ENCODE measurements at places on chromosomes 7 and 10.

- no peak for DNase-seq
Observed at GRCh38 chr7:159097661-159098423, 46.8 kb downstream of the VIPR2 start.

DNA sequence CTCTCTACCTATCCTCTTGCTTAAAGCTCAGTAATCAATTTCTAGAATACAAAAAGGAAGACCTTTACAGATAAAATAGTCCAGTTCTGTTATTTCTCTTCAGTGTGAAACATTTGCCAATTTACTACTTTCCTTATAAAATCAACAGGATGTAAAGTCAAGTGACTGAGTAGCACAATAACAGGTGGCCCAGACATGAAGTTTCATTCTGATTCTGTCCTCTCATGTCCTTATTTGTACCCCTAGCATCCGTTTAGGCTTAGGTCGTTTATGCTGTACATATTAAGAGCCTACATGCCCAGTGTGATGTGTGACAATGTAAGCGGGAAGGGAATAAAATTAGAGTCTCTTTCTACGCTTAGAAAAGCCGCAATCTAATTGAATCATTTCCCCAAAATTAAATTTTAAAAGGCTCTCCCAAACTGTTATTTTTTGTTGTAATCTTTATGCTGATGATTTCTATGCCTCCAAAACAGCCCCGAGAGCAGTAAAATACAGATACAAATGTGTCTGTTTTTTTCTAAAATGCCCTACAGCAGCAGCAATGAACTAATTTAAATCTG, 29.1 kb downstream of the EPC1 start:
- no peak for DNase-seq

- DNase-seq = no peak
Observed at GRCh38 chr10:49762566-49762877, 399 bp upstream of the OGDHL start.

DNA sequence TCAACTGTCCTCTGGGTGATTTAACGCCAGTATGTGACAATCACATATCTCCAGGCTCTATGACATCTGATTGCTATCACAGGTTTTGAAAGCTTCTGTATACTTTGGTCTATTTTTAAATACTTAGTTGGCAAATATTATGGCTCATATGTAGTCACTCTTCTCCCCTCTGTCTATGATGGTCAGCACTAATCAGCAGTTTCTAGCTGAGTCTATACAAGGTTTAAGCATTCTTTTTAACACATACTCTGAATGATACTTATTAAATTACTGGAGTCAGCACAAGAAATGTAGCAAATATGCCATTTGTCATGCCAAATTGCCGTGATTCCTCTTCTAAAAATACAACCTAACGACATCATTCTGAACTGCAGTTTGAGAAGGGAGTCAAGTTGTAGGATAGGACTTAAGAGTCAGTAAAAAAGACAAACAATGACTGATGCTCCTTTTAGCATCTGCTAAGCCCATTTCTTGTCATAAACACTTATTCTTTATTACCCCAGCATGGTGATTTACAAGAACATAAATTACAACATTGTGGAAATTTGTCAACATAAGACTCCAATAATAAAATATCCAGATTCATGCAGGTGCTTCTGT, 947.8 kb downstream of the XPNPEP1 start:
- no peak for DNase-seq

- no peak for DNase-seq
Observed at GRCh38 chr7:105330526-105330925, 58.2 kb downstream of the SRPK2 start.

DNA sequence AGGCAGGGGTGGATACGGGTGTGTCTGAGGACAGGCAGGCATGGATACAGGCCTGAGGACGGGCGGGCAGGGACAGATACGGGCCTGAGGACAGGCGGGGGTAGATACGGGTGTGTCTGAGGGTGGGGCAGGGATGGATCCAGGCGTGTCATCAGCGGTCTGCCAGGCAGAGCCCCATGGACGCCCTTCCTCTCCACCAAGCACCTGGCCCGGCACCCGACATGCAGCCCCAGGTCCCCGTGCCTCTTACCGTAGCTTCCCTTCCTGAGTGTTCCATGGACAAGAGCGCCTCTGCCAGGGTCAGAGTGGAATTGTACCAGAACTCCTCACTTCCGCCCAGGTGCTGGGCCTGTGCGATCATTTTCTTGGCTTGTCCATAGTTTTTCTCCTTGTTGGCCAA, 74.6 kb upstream of the NKX6-2 start:
- no peak for DNase-seq

DNA sequence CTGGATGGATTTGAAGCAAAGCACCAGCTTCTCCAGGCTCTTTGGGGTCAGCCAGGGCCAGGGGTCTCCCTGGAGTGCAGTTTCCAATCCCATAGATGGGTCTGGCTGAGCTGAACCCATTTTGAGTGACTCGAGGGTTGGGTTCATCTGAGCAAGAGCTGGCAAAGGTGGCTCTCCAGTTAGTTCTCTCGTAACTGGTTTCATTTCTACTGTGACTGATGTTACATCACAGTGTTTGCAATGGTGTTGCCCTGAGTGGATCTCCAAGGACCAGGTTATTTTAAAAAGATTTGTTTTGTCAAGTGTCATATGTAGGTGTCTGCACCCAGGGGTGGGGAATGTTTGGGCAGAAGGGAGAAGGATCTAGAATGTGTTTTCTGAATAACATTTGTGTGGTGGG, 14.2 kb downstream of the LEP start:
- DNase-seq = no peak

- DNase-seq = no peak
Observed at GRCh38 chr10:17128261-17128660, 1.4 kb downstream of the CUBN start.

- no peak for DNase-seq
Observed at GRCh38 chr7:2896131-2896530, 52.0 kb upstream of the GNA12 start.

DNA sequence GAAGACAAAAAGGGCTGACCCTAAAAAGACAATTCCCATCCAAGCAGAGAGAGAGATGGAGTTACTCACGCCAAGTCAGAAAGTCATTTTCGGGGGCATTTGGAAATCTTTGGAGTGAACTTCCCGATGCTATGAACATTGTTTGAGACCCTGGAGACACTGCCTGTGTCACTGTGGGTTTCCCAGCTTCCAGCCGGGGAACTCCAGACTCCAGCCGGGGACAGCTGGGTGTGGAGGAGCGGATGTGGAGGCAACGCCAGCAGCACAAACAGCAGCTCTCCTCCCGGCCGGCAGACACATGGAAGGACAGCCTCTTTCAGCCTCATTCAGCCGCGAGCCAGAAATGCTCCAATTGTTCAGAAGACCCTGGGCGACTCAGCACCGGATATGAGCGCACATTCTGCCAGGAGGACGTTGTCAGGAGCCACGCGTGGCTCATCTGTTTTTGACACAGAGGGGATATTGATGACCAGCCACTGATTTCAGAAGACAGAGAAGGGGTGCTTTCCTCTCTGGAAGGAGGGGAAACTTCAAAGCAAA, 97.6 kb downstream of the PRPF18 start:
- DNase-seq = no peak

GRCh38 chr7:124956160-124956559, 26.5 kb upstream of the POT1 start:
- DNase-seq = no peak

DNA sequence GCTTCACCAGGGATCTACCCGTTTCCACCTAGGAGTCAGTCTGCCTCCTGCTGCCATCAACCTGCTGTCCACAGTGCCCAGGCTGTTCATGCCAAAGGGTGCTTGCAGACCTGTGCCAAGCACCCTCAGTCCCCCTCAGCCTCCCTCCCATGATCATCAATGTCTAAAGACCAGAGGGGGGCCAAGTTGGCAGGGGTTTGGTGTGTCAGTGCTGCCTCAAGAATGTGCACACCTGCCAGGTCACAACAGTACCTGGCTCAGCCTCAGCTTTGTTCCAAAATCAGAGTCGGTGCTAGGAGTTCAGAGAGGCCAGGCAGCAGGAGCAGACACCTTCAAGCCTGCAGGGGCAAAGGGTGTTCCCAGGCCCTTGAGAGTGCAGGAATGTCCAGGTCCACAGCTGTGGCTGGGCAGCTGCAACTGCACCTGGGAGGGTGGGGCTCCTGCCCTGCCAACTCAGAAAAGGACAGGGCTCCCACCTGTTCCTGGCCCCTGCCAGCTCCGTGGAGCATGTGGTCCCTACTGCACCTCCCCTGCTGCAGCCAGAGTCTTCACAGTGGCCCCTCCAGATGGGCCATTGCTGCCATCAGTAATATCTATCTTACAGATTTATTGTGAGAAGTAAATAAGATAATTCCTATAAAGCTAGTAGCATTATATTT, 219.5 kb downstream of the POLR1F start:
- DNase-seq = no peak

Measured in activated CD4-positive, alpha-beta T cell treated with anti-CD3 and anti-CD28 coated beads, Interleukin-2, amount 50 U/mL, for 48 hours (primary cell).